ENCODE measurements at places on chromosomes 5 and 9. TPM values are rescaled to one million over a fixed set of nuclear protein-coding genes. Genes with fewer than 3 reads are reported as not detected.

DNA sequence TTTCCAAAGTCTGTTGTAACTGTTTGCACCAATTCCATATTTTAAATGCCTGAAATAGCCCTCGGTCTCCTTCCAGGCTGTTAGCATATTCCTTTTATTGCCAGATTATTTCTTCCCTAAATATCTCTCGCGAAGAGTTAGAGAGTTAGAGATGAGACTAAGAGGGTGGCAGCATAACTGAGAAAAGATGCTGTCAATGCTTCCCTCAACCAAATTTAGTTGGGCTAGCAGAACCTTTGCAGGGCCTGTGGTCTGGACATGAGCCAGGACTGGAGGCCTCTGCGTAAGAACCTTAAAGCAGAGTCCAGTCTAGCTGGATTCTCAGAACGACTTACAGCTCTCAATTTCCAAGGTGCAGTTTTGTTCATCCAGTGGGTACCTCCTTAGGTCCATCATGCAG is 135.9 kb downstream of the GABRB2 start:
- no peak for DNase-seq

DNA sequence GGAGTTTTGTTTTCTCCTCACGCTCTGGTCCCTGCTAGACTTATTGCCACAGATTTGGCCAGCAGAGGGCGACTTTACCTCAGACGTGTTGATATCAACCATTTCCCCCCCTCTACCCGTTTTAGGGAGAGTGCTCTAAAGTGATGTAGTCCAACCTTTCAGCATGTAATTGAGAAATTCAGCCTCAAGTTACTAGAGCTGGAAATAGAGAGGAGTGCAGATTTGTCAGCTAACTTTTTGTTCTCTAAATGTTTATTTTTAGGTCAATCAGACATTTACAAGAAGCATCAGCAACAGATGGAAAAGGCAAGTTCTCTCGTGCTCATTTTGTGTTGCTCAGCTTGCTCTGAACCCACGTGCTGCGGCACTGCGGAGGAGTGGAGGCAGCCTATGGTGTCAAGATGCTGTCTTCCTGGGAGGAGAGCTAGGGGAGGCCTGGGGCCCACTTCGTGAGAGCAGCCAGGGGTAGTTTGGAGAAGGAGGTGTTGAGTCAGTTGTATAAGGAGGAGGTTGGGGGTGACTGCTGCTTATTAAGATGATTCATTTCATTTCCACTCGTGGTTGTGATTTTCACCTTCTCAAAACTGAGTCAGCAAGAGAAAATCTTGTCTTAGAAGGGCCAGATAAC is 53.6 kb downstream of the GPR107 start:
- DNase-seq, result peak; percentile 82

- no peak for DNase-seq
These were observed 84.2 kb downstream of the THBS4 start for GRCh38 chr5:80119372-80119771.

GRCh38 chr5:171574376-171574775 is 154.9 kb downstream of the FGF18 start:
- no peak for DNase-seq

GRCh38 chr5:75366787-75367186 is 29.8 kb downstream of the HMGCR start:
- no peak for DNase-seq

Gene TMEM215
- total RNA-seq, result 0.10 TPM

Measured in H7 (cell line).